Stimulated activated CD8-positive, alpha-beta memory T cell treated with anti-CD3 and anti-CD28 coated beads, Interleukin-15, amount 100 ng/mL, for 4 hours (primary cell): ENCODE measurements at places on chromosomes 6 and 20.

GRCh38 chr6:37897321-37897720, 77.8 kb downstream of the ZFAND3 start:
- no peak for DNase-seq

GRCh38 chr20:63789836-63790571, 41.1 kb downstream of the ZBTB46 start:
- DNase-seq, result no peak

- peak; percentile 48 for DNase-seq
Measured at GRCh38 chr20:41329435-41330342, 10.9 kb upstream of the LPIN3 start.

GRCh38 chr6:167856474-167856873, 29.8 kb downstream of the AFDN start:
- DNase-seq, result no peak

- DNase-seq, result no peak
Measured at GRCh38 chr6:63864061-63864460, 228.5 kb downstream of the PHF3 start.

GRCh38 chr6:16677458-16677857, 83.8 kb downstream of the ATXN1 start:
- no peak for DNase-seq

GRCh38 chr6:46134216-46134615, 4.4 kb downstream of the ENPP4 start:
- DNase-seq, result no peak

DNA sequence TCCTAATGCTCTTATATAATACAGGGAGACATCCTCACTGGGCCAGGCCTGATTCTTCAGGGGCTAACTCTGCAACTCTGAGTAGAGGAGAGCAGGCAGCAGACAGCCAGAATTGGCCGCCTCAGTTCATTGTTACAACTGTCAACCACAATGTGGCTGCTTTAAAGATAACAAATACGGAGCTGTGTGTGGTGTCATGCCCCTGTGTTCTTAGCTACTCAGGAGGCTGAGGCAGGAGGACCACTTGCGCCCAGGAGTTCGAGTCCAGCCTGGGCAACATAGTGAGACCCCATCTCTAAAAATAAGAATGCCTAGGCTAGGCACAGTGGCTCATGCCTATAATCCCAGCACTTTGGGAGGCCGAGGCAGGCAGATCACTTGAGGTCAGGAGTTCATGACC, 34.3 kb downstream of the CEP250 start:
- DNase-seq, result peak; percentile 4

DNA sequence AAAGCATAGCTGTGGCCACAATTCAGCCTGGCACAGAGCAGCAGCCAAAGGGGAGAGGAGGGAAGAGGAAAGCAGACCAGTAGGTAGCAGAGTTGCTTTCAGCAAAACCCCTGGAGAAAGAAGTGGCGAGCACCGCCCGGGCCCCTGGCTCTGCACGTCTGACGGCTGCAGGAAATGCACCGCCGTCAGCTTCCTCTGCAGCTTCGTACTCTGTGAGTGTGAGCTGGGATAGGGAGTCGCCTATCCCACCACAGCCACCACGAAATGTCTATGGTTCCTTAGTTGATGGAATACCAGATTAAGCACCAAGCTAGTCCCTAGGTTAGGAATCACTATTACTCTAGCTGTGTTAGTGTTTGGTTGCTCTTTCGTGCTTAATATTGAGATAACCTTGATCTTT, 79.9 kb upstream of the NAA20 start:
- DNase-seq, result no peak

- no peak for DNase-seq
Measured at GRCh38 chr20:54229566-54230160, 21.8 kb downstream of the PFDN4 start.

DNA sequence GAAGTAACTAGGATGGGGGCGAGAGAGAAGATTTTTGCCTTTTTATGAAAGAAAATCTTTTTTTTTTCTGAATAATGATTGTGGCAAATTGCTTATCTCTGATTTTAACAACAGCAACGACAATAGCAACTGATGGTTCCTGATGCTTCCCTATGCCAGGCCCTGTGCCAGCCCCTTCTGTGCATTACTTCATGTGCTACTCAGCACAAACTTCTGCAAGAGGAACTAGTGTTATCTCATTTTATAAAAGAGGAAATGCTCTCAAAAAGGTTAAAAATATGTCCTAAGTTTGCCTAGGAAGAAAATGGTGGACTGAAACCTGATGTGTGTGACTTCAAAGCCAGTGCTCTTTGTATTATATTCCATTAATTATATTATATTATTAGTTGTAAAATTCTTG, 74.0 kb upstream of the RALGAPA2 start:
- DNase-seq, result no peak

GRCh38 chr6:124283486-124283885, 479.8 kb downstream of the NKAIN2 start:
- no peak for DNase-seq

- no peak for DNase-seq
Measured at GRCh38 chr6:78483553-78484197, 383.7 kb upstream of the IRAK1BP1 start.

DNA sequence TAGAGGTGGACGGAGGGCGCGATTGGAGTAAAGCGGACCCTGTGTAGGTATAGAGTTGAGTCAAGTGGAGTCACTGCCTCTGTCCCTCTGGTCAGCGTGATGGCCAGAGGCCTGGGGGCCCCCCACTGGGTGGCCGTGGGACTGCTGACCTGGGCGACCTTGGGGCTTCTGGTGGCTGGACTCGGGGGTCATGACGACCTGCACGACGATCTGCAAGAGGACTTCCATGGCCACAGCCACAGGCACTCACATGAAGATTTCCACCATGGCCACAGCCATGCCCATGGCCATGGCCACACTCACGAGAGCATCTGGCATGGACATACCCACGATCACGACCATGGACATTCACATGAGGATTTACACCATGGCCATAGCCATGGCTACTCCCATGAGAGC, 479 bp downstream of the SLC39A7 start:
- DNase-seq, result no peak

GRCh38 chr6:137155830-137156229, 17.6 kb downstream of the IL22RA2 start:
- no peak for DNase-seq

GRCh38 chr6:30834646-30835045, 49.7 kb upstream of the DDR1 start:
- DNase-seq, result no peak

DNA sequence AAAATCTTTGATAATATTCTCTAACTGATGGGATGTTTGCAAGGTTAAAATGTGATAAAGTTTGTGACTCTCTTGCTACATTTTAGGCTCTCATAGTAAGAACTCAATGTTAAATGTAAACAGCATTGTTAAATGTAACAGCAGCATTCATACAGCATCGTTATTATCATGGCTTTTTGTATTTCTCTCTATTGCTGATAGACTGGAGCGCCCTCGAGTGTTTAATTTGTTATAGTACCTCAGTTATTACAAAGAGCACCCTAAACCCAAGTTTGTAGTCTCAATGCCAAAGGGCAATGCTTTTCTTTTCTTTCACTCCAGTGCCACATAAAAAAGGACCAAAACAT, 14.9 kb upstream of the TTPAL start:
- DNase-seq, result no peak

- no peak for DNase-seq
Measured at GRCh38 chr6:140909625-140910024, 1223.1 kb upstream of the GJE1 start.

DNA sequence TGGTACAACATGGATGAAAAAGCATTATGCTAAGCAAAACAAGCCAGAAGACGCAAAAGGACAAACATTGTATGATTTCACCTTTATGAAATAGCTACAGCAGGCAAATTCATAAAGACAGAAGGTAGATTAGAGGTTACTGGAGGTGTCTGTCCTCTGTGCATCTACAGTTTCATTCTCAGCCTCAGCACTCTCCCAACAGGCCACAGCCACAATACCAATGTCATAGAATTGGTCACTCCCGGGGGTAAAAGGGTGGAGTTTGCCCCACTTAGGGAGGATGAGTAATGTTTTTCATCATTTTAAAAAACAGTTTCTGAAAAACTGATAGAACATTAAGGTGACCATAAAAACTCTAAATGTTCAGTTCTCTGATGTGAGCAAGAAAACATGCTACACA, 17.2 kb upstream of the TMX4 start:
- no peak for DNase-seq

DNA sequence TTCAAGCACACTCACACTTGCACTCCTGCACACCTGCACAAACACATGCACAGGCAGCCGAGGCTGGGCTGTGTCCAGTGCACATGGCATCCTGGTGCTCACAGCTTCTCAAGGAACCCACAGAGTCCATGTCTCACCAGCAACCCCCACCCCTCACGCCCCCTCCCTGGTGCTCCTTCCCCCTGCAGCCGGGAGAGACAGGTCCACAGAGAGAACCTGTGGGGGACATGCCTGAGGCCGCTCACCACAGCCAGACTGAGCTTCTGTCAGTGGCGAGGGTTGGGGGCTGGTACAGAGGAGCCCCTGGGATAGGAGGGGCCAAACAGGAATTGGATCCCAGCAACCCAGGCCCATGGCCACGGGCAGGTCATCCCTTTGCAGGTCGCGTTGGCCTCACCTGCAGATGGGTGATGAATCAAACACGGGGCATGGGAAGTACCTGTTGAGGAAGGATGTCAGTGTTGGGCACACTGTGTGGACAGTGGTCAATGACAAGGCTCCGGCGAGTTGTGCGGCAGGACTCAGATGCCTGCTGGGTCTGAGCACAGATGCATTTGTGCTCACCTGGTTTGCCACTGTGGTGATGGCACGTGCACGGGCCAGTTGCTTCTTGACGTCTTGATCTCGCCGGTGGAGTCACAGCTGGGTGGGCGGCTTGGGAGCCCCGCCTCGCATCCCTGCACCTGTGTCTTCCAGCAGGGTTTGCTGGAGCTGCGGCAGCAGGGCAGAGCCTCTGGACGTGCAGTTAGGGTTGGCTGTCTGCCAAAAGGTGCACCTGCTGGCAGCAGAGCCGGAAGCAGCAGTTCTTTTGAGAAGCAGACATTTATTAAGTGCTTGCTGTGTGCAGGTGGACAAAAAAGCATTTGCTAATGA, 113.0 kb downstream of the ERMARD start:
- no peak for DNase-seq

- no peak for DNase-seq
Measured at GRCh38 chr6:84193114-84193708, 34.2 kb downstream of the CEP162 start.

DNA sequence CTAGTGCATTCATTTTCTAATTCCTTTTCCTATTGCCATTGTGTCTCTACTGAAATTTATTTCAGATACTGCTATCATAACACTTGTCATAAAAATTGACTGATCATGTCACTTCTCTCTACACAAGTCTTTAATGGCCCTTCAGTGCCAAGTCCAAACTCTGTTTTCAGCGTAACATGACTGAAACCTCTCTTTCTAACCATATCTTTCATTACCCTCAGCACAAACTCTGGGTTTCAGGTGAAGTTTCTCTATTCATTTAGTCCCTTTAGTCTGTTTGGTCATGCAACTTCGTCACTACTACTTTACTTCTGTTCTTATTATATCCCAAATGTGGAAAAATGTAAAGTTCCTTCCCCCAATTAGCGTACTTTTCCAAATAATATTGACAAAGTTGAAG, 234.9 kb downstream of the OGFRL1 start:
- DNase-seq, result no peak

- DNase-seq, result no peak
Measured at GRCh38 chr6:22328474-22328873, 31.6 kb upstream of the PRL start.

- DNase-seq, result no peak
Measured at GRCh38 chr6:51841626-51842025, 245.8 kb downstream of the PKHD1 start.

DNA sequence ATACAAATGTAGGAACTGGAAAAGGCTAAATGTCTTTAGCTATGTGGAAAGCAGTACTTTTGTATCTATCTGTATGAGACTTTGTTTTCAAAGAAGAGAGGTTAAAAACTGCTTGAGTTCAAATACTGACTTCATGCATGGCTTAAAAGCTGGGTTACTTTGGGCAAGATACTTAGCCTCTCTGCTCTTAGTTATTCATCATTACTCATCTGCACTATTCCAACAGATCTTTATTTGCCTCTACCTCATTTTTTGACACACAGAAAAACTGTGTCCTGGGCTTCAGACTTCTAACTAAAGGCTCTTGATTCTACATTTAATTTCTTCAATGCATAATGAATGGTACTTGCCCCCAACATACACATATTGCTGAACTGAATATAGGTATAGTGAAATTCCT, 114.8 kb downstream of the DST start:
- DNase-seq, result no peak

DNA sequence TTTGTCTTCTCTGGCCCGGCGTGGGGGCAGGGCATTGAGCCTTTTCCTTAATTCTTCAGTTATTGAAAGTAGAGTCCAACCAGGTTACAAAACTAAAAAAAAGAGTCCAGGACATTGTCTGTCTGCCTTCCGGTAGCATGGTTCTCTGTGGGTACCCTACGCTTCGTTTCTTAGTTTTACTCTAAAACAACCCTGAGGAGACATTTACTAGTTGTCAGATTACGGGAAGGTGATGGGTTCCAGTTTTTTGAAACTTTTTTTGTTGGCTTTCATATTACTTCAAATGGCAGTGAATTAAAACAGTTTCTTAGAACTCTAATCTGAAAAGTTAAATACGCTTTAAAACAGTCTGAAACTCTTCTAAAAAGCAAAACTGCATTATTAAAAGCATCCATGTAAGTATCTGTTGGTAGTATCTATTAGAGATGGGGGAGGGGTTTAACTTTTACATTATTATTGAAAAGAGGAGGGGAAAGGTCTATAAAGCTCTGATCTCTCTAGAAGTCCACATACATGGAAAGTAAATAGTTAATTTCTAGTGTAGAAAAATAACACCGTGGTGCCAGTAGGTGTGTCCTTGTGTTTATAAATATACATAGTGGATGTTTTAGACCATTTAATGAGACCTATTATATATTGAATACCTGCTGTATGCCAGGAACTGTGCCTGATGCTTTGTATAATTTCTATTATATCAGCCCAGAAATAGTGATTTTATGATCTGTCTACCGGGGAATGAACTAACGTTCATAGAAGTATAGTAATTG, 2.2 kb downstream of the BICRAL start:
- no peak for DNase-seq

- DNase-seq, result no peak
Measured at GRCh38 chr6:68445926-68446325, 189.2 kb upstream of the ADGRB3 start.

DNA sequence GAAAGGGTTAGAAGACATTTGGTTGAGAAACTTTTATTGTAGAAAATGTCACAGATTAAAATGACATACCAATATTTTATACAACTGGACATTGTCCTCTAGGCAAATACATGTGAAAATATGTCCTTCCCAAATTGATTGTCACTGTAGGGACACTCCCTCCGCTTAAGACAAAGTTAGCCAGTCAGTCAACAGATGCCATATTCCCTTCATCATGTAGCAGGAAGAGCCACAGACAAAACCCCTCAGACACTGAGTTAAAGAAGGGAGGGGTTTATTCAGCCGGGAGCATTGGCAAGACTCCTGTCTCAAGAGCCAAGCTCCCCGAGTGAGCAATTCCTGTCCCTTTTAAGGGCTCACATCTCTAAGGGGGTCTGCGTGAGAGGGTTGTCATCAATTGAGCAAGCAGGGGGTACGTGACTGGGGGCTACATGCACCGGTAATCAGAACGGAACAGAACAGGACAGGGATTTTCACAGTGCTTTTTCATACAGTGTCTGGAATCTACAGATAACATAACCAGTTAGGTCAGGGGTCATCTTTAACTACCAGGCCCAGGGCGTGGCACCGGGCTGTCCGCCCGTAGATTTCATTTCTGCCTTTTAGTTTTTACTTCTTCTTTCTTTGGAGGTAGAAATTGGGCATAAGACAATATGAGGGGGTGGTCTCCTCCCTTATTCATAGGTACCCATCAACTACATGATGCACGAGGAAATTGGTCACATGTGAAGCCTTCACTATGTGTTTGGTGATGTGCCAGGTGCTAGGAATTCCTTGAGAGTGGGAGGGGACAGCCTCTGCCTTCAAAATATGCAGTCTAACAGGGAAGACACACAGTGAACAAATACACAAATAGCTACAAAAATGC, 155.7 kb upstream of the CDYL start:
- no peak for DNase-seq
